ENCODE measurements at places on chromosomes 7 and 10.

- no peak for DNase-seq
These were observed 10.2 kb downstream of the CYREN start for GRCh38 chr7:135160098-135160857.

GRCh38 chr7:1567049-1567771 is 2.6 kb downstream of the PSMG3 start:
- DNase-seq, result no peak

- DNase-seq, result peak; percentile 86
These were observed 29.0 kb upstream of the EBLN1 start for GRCh38 chr10:22246680-22247391.

- DNase-seq, result no peak
These were observed 640.4 kb downstream of the LRMDA start for GRCh38 chr10:76071653-76072365.
